ENCODE measurements at places on chromosomes 1 and 21. TPM values are rescaled to one million over a fixed set of nuclear protein-coding genes. Genes with fewer than 3 reads are reported as not detected.

Gene PLA2G2F
- total RNA-seq, result not detected

Gene F13B
- not detected for total RNA-seq

Gene CTXND2
- total RNA-seq, result not detected

Gene AGRN
- 153 TPM for total RNA-seq

Gene GJA4
- not detected for total RNA-seq

Gene SUSD4
- total RNA-seq, result 0.28 TPM

Gene KCNQ4
- total RNA-seq, result 2.6 TPM

Gene MAEL
- not detected for total RNA-seq

Gene OR2L3
- total RNA-seq, result not detected

Gene EFNA3
- total RNA-seq, result 2.3 TPM

Gene GREM2
- total RNA-seq, result not detected

Gene HSF2BP
- 4.2 TPM for total RNA-seq

Gene NR5A2
- total RNA-seq, result 4.3 TPM

Gene SLC19A1
- 24.5 TPM for total RNA-seq

Gene SYCP1
- not detected for total RNA-seq

Gene RNPEP
- 99.8 TPM for total RNA-seq

Gene FLG2
- not detected for total RNA-seq

Gene C1orf115
- total RNA-seq, result 3.9 TPM

Gene SLC2A5
- 0.26 TPM for total RNA-seq

Gene HPDL
- 1.9 TPM for total RNA-seq

Gene CXADR
- 24.7 TPM for total RNA-seq

Gene PTPRC
- total RNA-seq, result 1.4 TPM

Gene SLC41A1
- total RNA-seq, result 33.3 TPM

Gene PHTF1
- total RNA-seq, result 32.0 TPM

Gene OXCT2
- total RNA-seq, result 1.9 TPM

Gene ALG14
- total RNA-seq, result 4.1 TPM

Gene ALX3
- total RNA-seq, result not detected

Gene LAX1
- not detected for total RNA-seq

Gene CACNA1E
- not detected for total RNA-seq

Gene ZCCHC17
- 30.6 TPM for total RNA-seq

Gene CD1D
- not detected for total RNA-seq

Gene ADORA3
- not detected for total RNA-seq

Gene EIF3I
- 294 TPM for total RNA-seq

Gene RAD54L
- 29.4 TPM for total RNA-seq

Gene TRAF3IP3
- 0.67 TPM for total RNA-seq

Measured in Panc1 (cell line).